ENCODE measurements at places on chromosomes 5 and 9. TPM values are rescaled to one million over a fixed set of nuclear protein-coding genes. Genes with fewer than 3 reads are reported as not detected.

DNA sequence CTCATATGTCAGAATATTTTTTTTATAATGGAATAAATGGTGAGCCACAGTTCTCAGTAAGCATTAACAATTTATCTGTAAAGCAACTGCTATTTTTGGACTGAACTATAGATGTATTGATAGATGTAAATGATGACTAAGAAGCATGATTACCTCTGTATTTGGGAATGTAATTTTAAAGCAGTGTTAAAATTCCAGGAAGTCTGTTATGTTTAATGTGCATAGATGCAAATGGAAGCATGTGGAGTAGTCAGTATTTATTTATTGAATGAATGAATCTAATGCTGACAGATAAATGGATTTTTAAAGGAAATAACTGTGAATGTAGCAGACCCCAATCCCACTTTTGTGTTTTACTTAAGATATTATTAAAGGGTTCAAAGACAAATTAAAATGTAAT is 95.0 kb downstream of the ATG10 start:
- DNase-seq = no peak

GRCh38 chr9:16709924-16710323 is 160.5 kb downstream of the BNC2 start:
- DNase-seq = no peak

GRCh38 chr9:470552-471194 is 256.0 kb downstream of the DOCK8 start:
- no peak for DNase-seq

DNA sequence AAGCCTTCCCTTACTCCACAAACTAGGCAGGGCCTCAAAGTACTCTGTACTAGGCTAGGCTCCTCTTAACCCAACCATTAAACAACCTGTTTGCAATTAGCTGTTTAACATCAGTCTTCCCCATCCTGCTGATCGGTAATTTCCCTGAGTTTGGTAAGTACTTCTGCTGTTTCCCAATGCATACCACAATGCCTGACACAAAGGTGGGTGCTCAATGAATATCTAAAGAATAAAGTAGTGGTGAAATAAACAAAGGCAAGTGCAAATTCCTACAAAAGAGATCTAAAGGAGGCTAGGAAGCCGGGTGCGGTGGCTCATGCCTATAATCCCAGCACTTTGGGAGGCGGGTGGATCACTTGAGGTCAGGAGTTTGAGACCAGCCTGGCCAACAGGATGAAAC is 25.0 kb downstream of the FBXW2 start:
- DNase-seq = no peak

The HSPB3 gene
- total RNA-seq = 2.4 TPM

The PKD2L2 gene
- total RNA-seq = not detected

All from A172 (cell line).